ENCODE measurements at places on chromosomes 13 and 19.

- no peak for DNase-seq
Observed at GRCh38 chr13:23912469-23912868, 15.2 kb upstream of the C1QTNF9B start.

DNA sequence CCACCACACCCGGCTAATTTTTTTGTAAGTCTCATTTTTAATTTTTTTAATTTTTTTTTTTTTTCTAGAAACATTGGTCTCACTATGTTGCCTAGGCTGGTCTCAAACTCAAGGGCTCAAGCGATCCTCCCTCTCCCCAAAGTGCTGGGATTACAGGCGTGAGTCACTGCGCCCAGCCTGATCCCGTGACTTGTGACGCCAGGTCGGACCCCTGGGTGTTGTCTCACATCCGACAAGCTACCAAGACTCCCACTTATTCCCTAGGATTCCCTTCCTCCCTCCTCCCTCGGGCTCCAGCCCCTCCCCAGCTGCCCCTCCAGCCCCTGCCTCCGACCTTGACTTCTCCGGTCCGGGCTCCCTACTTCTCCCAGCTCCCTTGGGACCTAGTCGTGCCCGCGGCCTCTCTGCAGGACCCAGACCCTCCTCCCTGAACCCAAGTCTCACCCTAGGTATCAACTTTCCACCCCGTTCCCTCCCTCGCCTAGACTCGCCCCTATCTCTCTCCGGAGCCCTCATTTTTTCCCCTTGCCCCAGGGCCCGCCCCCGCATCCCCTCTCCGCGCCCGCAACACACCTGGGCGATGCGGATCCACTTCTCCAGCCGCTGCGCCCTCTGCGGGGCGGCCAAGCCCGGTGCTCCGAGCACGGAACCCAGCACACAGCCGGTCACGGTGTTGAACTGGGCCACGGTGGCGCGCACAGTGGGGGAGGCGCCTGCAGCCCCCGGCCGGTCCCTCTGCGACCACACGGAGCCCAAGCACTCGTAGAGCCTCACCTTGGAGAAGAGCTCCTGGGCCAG lies 13.1 kb downstream of the RGL3 start:
- DNase-seq = no peak

- no peak for DNase-seq
Observed at GRCh38 chr13:98315902-98316301, 138.8 kb upstream of the RNF113B start.

- no peak for DNase-seq
Observed at GRCh38 chr13:80437231-80437630, 96.3 kb upstream of the SPRY2 start.

All from fibroblast of skin of right biceps (primary cell).